ENCODE measurements at places on chromosomes 1 and 21.

DNA sequence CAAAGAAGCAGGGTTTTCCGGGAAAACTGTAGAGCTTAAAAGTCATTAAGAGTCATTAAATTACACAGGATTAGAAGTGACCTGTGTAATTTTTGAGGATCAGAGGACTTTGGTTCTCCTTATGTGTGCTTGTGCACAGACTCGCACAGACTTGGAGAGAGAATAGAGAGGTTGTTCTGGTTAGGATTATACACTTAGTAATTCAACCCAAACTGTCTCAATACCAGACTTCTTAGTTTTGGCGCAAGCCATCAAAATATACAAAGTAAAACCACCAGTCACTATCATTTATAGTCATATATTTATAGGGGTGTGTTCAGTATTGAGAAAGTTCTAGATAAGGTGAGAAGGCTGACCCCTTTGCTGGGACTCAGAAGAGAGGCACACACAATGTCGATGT, 112.3 kb downstream of the HLX start:
- DNase-seq: no peak

DNA sequence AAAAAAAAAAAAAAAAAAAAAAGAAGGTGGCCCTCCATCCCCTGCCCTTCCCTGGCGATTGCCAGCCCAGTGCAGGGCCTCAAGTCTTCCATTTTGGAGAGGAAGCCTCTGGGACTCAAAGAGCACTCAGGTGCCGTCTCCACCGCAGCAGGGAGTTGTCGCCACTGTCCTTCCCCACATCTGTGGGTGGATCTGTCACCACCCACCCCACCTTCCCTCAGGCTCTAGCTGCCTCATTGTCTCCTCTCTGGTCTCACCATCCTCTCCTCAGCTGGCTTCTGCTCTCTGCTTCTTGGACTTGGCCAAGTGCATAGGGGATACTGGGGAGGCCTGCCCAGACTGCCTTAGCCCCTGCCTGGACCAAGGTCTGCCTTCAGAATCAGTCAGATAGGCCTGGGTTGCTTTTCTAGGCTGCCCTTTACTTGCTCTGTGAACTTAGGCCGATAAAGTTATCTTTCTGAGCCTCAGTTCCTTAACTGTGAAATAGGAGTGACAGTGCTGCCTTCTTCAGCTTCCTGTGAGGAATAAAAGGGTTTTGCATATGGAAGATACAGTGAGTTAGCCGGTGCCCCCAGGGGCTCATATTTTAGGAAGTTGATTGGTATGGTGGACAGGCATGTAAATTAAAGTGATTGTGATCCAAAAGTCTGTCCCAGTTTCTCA, 15.8 kb downstream of the RCC1 start:
- no peak for DNase-seq

GRCh38 chr21:15852146-15852545, 122.4 kb downstream of the USP25 start:
- no peak for DNase-seq

DNA sequence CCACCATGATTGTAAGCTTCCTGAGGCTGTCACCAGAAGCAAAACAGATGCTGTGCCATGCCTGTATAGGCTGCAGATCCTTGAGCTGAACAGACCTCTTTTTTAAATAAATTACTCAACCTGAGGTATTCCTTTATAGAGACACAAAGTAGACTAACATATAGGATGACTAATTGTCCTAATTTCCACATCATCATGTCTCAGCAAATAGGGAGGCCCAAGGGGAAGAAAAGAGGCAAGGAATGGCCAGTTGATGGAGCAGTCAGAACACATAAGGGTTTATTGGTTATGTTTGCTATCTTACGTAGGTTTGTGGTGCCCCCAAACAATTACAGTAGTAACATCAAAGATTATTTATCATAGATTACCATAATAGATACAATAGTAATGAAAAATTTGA, 126.2 kb downstream of the RASAL2 start:
- no peak for DNase-seq

GRCh38 chr1:226657895-226658545, 81.1 kb downstream of the ITPKB start:
- DNase-seq: no peak

DNA sequence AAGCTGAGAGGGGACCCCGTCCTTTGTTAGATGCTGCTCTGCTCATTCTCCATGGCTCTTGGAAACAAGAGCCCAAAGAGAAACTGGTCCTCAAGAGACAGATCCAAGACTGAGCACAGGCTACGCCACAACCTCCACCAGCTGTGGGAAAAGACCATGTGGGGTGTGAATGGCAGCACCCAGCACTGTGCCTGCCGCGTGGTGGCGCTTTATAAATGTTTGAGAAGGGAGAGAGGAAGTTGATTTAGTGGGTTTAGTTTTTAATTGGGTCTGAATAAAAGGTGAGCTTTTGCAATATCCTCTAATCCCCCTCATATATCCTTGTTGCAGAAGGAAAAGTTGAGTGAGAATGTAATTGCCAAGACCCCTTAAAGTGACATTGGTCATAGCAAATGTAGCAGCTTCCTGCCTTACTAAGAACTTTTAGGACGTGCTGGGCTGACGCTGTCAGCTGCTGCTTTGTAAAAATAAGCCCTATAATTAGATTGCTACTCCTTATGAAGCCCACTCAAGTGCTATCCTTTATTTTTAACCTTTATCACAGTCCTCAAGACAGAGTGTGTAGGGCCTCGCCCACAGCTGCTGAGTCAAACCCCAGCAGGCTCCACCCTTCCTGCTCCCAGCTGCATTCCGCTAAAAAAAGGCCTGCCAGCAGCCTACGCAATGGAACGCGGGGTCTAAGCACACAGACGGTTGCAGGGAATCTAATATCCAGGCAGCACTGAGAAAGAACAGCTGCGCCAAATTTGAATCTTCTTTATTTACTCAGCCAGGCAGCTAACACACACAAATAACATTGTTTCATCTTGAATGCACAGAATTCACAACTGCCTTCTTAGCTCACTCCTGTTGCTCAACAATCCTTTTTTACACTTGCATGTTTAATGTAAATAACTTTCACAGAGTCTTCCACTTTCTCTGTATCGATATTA, 47.4 kb upstream of the PRDX6 start:
- DNase-seq: peak; percentile 80

GRCh38 chr1:19812875-19813642, 2.0 kb downstream of the RNF186 start:
- no peak for DNase-seq

DNA sequence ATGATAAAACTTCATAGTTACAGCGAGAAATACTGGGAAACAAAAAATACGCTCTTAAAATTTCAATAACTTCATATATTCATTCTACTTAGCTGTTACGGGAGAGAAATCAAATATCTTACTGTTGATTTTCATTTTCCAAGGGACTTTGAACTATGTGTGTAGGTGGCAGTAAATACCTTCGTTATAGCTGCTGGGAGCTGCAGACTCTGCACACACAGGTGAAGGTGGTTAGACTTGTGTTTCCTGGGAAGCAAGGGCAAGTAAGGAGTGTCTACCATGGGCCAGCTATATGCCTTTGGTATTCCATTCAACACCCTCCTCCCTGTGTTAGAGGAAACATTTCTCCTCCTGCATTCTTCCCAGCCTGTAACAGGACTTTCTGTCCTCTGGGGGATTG, 51.4 kb upstream of the DIRAS3 start:
- no peak for DNase-seq

GRCh38 chr1:115805597-115805996, 35.3 kb downstream of the NHLH2 start:
- no peak for DNase-seq

DNA sequence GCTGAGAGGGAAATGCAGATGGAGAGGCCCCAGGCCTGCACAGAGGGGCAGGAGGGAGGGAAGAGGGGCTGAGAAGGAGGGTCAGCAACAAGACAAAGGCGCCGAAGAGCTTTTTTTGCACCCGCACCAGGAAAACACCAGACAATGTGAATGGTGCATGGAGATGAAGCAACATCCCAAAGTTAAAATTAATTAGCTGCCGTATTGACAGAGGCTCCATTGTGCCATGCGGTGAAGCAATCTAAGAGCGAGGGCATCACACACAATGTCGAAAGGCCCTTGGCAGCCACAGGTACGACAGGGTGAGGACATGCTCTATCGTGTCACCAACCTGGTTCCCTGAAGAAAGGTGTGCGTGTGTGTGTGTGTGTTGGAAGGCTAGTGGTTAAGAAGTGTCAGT, 41.2 kb downstream of the SSBP3 start:
- no peak for DNase-seq

Data from GM04504 (cell line).